ENCODE measurements at places on chromosomes 1 and 21. TPM values are rescaled to one million over a fixed set of nuclear protein-coding genes. Genes with fewer than 3 reads are reported as not detected.
A peak's percentile ranks its signal among the peaks of the same experiment; 100 is the strongest.

DNA sequence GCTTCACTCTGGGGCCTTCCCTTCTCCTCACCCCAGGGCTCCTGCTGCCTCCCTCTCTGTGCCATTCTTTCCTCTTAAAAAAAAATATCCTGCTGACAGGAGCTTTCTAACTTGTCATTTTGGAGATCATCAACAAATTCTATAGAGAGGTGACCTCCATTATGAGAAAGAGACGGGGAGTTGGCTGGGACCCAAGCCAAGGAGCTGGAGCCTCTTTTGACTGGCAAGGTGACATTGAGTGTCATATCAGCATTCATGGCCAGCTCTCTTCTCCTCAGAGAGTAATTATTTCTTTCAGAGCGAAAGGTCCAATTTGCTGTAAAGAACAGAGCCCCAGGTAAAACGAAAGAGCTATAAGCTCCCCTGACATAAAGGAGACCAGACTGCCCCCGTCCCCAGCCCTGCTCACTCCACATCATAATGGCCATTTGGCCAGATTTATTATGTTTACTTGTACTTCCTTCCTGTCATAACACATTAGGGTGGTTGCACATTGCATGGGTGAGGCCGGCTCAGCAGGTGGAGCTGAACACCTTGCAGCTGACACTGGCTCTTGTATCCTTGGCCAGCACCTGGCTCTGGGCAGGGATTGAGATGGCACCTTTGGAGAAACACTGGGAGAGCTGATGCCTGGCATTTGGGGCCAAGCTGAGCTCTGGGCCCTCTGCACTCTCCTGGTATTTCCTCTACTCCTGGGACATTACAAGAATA lies 404.0 kb upstream of the VAMP3 start:
- no peak for DNase-seq

DNA sequence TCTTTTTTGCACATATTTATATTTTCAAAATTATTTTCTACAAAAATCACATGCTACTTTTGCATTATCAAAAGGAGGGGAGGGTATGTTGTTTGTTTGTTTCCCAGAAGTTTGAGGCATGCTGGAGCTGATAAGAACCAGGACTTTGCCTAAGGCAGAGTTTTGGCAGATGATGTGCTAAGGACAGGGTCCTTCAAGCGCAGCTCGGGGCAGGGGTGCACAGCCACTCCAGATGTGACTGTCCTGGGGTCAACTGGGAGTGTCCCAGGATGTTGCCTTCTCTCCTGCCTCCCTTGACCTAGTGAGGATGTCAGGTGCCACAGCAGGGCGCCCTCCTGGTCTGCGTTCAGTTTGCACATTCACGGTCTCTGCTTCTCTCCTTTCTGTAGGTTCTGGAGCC lies 42.6 kb upstream of the SRRM1 start:
- no peak for DNase-seq

DNA sequence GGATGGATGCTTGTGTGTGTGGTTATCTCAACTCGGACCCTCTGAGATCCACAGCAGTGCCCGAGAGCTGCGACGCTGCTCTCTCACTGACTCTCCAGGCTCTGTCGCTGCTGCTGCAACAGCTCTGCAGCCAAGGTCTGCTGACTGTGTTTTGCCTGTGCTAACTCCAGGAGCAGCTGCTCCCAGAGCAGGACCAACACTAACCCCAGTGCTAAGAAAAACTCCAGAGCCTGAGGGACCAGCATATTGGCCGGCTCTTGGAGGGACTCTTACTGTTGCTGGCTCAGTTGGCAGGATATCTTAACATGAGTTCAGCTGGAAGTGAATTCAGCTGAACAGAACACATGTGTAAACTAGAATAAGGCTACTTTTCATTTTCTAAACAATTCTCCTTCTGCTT lies 4.4 kb downstream of the LCE2C start:
- DNase-seq: no peak

GRCh38 chr1:101071470-101071891 lies 45.9 kb upstream of the DPH5 start:
- DNase-seq: no peak

GRCh38 chr1:119492763-119493162 lies 14.2 kb upstream of the HSD3B1 start:
- DNase-seq: no peak

- peak; percentile 77 for DNase-seq
Measured at GRCh38 chr1:23368562-23369334, 888 bp downstream of the ZNF436 start.

DNA sequence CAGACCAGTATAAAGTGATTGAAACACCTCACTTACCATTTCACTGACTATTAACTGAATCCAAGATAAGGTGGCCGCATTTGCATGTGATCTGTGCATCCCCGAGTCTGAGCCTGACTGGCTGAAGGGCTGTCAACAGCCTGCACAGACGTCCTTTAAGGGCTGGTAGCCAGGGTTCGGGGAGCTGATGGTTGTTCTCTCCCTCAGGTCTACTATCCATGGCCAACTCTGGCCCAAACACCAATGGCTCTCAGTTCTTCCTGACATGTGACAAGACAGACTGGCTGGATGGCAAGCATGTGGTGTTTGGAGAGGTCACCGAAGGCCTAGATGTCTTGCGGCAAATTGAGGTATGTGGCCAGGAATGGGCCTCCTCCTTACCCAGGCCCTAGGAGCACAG lies 14.0 kb downstream of the PPIE start:
- no peak for DNase-seq

GRCh38 chr1:220708936-220709801 lies 19.0 kb downstream of the C1orf115 start:
- DNase-seq: no peak

- DNase-seq: no peak
Measured at GRCh38 chr1:152244576-152245273, 20.7 kb upstream of the HRNR start.

DNA sequence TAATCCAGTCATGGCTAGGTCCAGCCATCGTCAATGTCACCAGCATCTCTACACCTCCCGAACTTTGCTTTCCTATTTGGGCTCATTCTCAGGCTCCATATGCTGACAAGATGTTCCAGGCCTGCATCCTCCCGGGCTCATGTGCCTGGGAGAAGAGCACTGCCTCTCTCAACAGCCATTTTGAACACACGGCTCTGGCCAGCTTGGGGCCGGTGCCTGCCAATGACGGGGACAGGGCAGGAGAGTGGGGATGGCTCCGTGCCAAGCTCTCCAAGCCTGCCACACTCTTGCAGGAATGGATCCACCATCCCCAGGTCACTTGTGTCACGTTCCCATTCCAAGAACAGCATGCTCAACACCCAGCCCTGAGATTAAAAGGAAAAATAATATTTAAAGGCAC lies 61.4 kb upstream of the PAX7 start:
- DNase-seq: no peak

DNA sequence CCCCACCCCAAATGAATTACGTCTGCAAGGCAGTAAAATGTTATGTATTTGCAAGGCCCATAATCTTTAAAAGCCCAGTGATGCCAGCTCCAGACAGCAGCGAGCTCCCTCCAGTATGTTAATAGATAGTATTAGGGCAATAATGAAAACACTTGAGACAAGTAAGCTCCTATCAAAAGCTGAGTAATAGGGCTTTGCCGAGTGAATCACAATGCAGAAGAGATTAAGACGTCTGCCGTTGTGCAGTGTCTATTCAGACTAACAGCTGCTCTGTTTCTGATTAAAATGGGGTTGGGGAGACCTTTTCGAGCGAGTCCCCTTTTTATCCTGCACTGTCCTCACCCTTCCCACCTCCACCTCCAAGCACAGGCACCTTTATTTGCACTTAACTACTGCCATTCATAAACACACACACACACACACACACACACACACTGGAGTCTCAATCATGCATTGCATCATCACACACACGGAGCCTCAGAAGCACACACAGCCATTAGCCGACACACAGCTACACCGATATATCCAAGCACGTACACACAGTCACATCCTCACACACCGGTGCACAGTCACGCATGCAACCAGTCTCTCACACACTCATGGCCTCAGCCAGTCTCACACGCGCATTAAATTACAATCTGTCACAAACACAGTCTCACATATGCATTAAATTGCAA lies 46.0 kb upstream of the FOXO6 start:
- DNase-seq: no peak

- DNase-seq: no peak
Measured at GRCh38 chr1:41661428-41662060, 177.1 kb upstream of the EDN2 start.

DNA sequence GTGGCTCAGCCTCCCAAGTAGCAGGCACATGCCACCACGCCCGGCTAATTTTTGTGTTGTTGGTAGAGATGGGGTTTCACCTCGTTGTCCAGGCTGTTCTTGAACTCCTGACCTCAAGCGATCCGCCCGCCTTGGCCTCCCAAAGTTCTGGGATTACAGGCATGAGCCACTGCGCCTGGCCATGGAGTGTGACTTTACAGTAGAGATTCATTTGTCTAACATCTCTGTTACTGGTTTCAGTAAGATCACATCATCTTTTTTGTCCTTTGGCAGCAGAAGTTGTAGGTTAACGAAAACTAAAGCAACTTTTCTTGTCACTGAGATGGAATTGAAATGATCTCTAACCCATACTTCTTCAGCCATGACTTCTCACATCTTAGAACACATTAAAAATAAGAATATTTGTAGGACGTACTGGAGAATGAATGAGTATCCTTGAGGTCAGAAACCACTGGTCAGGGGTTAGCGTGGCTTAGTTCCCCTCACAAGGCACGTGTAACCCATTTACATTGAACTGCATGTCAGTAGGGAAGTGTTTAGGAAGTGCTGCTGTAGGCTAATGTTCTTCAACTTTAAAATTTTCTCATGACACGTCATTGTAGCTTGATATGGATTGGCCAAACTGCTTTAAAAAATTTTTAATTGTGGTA lies 75.9 kb downstream of the CAMTA1 start:
- no peak for DNase-seq

- peak; percentile 24 for DNase-seq
Measured at GRCh38 chr1:226308166-226308722, 720 bp downstream of the LIN9 start.

DNA sequence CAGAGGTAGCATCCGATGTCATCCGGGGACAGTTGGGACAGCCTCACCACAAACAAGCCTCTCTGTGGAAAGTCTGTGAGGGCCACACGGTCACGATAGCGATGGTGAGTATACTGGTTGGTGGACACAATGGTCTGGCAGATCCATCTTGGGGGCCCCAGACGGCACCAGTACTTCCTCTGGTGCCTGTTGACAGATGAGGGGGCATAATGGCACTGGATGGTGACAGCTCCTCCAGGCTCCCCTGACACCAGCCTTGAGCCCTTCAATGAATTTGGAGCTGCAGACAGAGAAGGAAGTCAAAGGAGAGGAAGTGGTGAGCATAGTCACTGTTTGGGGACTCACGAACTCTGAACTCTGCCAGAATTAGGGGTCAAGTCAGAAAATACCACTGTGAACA lies 8.0 kb downstream of the FCAMR start:
- no peak for DNase-seq

- DNase-seq: no peak
Measured at GRCh38 chr1:176046926-176047325, 160.2 kb downstream of the COP1 start.

- DNase-seq: no peak
Measured at GRCh38 chr1:233328142-233328921, 808 bp downstream of the MAP3K21 start.

GRCh38 chr1:183912265-183912886 lies 107.5 kb downstream of the RGL1 start:
- no peak for DNase-seq

- DNase-seq: no peak
Measured at GRCh38 chr1:221714227-221715152, 27.4 kb downstream of the DUSP10 start.

DNA sequence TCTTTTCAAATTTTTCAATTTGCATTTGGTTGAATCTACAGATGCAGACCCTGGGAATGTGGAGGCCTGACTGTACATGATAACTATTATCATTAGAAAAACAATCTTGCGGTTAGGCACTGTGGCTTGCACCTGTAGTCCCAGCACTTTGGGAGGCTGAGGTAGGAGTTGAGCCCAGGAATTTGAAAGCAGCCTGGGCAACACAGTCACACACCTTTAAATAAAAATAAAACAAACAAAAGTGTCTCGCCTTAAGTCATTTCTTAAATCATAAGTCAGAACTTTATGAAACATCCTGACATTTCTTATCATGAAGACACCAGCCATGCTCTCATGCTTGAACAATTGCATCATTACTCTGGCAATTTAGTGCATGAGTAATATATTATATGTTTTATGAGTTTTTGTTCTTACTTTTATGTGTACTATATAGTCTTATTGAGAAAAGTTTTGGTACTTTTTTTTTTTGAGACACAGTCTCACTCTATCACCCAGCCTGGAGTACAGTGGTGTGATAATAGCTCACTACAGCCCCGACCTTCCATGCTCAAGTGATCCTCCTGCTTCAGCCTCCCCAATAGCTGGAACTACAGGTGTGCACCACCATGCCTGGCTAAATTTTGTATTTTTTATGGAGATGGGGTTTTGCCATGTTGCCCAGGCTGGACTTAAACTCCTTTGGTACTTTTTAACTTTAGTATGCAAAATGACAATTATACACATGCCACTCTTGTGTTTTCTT lies 7.8 kb downstream of the TBX19 start:
- DNase-seq: no peak

The KIF2C gene
- total RNA-seq: 2.5 TPM

The GBP7 gene
- total RNA-seq: not detected

The CHIA gene
- total RNA-seq: not detected

The DYRK3 gene
- total RNA-seq: 18.2 TPM

The ZNF669 gene
- 33.8 TPM for total RNA-seq

The SDC3 gene
- total RNA-seq: 66.1 TPM

The RPTN gene
- not detected for total RNA-seq

The TDRD5 gene
- total RNA-seq: 2.7 TPM

The NRDC gene
- 76.0 TPM for total RNA-seq

The TNFRSF9 gene
- not detected for total RNA-seq

The GPATCH4 gene
- 10.3 TPM for total RNA-seq

The CFHR2 gene
- not detected for total RNA-seq

The LEFTY2 gene
- 0.47 TPM for total RNA-seq
